Activated CD4-positive, alpha-beta T cell treated with anti-CD3 and anti-CD28 coated beads, Interleukin-2, amount 50 U/mL, for 16 hours (primary cell): ENCODE measurements at places on chromosomes 11 and 22.

- no peak for DNase-seq
Measured at GRCh38 chr11:12066056-12066798, 44.2 kb upstream of the MICAL2 start.

- no peak for DNase-seq
Measured at GRCh38 chr22:48464246-48464645, 1363.4 kb downstream of the BRD1 start.

DNA sequence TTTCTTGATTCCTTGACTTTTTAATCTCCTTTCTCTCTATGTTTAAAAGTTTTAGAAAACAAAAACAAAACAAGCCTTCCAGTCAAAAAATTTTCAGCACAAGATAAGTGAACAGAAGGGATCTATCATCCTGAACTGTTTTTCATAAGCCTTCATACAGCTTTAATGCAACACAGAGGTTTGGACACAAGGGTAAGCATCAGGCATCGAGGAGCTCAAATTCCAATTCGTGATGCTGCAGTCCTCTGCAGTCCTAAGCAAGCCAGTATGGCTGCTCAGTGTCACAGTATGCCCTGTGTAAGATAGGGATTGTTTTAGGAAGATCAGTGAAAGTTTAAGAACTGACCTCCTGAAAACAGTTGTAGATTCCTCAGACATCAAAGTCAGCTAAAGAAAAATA lies 740.9 kb downstream of the NTM start:
- no peak for DNase-seq

GRCh38 chr22:39135092-39135896 lies 17.2 kb downstream of the CBX7 start:
- DNase-seq, result peak; percentile 41

DNA sequence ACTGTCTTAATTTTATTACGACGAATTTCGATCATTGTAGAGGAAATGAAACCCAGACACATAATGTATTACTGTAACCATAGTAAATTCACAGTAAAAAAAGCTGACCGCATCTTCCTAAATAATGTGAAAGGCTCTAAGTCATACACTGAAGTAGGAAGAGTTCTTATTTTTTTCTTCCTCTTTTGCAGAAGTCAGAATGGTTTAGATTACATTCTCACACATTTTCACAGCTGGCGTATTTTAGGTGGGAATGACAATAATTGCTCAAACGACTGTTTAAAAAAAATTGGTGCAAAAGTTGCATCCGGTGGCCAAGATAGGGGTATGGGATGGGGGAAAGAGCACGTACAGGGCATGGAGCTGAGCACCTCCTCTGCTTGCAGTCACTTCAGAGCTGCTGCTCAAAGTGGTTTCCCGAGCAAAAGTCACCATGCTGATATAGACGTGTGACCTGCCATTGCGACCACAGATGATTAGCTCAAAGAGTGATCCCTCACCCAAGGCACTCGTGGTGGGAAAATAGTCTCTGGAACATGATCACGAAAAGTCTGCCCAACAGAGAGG lies 35.3 kb downstream of the MMP13 start:
- no peak for DNase-seq

DNA sequence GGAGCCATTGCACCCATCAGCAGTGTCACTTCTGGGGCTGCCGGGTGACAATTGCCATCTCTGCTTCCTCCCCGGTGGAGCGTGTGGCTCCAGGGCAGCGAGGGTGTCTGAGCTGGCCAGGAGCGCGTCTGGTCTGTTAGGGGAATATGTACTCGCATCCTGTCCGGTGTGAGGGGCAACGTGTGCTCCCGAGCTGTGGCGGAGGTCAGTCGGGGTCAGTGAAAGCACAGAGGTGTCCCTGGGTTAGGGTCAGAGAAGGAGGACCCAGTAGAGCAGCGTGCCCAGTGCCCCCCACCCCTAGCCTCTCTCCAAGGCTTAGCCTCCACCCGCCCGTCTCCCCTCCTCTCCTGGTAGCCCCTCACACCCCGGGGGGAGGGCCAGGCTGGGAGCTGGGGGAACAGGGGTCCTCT lies 1.5 kb downstream of the CLCF1 start:
- DNase-seq, result no peak

DNA sequence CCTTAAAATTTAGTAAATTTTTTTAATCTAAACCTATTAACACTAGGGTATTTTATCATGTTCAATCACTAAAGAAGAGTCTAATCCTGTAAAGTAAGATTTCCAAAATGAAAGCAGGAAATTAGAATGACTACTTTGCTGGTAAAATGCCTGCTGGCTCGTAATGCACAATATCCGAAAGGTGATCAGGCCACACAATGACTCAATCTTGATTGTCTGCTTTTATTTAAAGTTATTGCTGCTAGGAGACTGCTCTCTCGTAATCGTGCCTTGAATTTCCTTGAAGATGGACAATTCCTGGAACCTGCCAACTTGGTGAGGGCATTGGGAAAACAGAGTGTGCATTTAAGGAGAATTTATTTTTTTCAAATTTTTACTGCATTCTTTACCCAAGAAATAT lies 1786.5 kb upstream of the RAG2 start:
- no peak for DNase-seq

GRCh38 chr11:76626266-76626665 lies 44.3 kb downstream of the LRRC32 start:
- DNase-seq, result no peak

GRCh38 chr11:127674754-127675153 lies 674.2 kb upstream of the KIRREL3 start:
- no peak for DNase-seq

- DNase-seq, result no peak
Measured at GRCh38 chr11:101863361-101863760, 51.4 kb upstream of the CEP126 start.

DNA sequence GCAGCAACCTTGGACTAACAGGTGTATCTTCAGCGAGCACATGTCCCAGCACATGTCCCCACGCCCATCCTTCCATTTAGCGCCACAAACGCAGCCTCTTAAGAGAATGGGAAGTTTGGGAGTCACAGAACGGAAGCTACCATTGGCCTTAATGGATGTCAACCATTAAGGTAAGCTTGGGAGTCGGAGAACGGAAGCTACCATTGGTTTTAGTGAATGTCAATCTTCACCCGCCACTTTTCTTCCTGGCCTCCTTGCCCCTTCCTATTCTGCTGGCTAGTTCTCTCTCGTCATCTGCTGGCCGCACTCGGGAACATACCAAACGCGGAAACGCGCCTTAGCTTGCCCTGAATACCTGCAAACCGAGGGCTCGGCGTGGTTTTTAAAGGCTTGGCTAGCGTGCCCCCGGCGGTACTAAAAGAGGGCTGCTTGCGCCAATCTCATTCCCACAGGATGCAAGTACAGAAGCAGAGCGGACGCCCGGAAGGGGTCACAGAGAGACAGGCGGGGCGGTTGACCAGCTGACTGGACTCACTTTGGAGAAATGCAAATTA lies 24.3 kb downstream of the GLYATL1 start:
- no peak for DNase-seq

- no peak for DNase-seq
Measured at GRCh38 chr11:1824221-1825038, 10.4 kb upstream of the SYT8 start.

DNA sequence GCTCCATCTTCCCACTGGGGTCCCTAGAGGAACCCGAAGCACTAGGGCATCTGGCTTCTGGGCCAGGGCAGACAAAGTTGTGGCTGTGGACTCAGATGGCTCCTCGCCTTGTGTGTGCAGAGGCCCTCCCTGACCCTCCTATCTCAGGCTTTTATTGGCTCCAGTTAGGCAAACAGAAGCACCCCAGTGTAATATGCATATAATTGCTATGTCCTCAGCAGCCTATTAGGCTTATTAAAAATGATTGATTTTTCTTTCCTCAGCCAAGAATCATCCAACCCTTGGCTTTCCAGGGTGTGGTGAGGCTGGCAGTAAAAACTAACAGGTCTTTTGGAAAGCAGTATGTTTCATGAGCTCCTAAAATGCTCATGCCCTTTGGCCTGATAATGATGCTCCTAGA lies 22.3 kb downstream of the UPB1 start:
- no peak for DNase-seq

DNA sequence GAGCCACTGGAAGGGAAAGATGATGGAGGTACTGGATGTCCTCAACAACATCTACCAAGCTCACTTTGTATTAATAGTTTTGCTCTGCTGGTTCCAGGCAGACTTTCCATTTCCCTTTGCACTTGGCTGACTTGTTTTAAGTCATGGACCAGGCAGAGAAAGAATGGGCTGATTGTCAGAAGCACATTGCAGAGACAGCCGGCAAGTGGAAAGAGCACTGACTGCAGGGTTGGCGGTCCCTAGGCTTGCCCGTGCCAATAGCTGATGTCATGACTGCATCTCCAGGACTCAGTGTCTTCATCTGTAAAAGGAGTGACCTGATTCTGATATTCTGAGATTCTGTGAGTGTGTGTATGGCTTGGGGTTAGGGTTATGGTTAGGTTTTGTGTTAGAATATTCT lies 20.9 kb upstream of the NNMT start:
- DNase-seq, result no peak

GRCh38 chr11:86261328-86261727 lies 16.8 kb downstream of the EED start:
- no peak for DNase-seq

DNA sequence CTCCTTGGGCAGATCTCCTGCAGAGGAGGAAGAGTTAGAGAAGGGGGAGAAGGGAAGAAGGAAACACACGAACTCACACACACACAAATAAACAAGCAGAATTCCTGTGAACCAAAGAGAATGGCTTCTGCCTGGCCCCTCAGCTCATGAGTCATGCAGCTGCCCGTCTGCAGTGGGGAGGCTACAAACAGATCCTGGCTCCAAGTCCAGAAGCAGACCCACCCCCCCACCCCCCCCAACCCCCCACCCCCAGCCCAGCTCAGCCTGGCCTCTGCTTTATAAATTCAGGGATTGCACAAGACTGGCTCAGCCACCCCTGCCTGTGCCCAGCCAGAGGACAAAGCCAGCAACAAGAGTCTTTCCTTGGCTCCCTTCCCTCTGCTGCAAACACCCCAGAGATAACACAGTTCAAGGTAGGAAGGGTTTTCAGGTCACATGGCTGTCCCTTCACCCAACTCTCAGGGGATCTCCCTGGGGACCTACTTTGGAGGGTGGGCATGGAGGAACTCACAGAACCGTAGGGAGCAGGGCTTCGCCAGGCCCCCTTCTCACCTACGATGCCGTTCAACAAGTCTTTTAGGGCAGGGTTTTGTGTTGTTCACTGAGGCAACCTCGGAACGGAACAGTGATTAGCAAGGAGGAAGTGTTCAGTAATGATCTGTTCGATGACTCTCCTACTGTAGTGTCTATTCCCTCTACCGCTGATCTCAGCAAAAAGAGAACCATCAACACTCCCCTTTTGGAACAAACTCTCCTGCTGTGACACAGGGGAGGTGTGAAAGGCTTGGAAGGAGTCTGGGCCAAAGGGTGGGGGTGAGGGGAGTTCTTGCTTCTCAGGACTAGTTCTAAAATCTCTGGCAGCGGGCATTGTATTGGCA lies 35.5 kb downstream of the RPL27A start:
- DNase-seq, result no peak

- no peak for DNase-seq
Measured at GRCh38 chr11:85869781-85870180, 14.6 kb downstream of the CCDC83 start.

- DNase-seq, result no peak
Measured at GRCh38 chr11:45149483-45150056, 3.1 kb downstream of the PRDM11 start.

- DNase-seq, result no peak
Measured at GRCh38 chr11:70810133-70810532, 411.8 kb downstream of the CTTN start.

- peak; percentile 96 for DNase-seq
Measured at GRCh38 chr11:67464411-67465188, 4.5 kb downstream of the TMEM134 start.

DNA sequence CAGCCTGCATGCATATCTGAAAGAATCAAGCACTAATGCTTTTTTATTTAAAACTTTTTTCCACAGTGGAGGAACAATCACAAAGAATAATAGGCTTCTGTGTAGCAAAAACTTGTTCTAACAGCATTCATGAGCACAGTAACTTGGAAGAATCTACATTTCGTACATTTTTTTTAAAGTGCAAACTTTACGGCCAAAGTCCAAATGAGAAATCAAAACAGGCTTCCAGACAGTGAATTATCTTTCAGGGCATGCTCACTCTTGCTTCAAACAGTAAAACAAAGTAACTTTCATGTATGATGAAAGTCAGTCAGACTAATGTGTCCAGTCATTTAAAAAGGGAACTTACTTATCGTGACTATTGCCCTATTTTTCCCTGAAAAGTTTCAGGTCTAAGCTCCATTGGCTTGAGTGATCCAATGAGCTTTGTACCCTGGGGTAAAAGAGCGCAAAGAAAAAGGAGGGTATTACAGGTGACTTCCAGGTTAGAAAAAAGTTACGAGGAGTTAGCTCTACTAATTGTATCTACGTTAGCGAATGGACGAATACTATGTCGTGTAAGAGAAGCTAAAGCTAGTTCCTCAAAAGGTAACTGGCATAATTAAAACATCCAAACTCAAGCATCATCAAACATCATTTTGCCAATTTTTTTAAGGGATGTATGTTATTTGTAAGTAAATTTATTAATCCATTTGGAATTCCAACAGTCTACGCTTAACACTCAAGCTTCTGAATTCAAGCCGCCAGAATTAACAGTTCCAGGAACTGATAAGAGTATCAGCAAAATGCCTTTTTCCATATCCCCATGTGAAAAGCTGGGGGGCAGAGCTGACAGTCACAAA lies 1.7 kb downstream of the PICALM start:
- peak; percentile 58 for DNase-seq

- DNase-seq, result no peak
Measured at GRCh38 chr11:56331861-56332491, 13.9 kb upstream of the OR8K1 start.

- DNase-seq, result peak; percentile 81
Measured at GRCh38 chr11:120248551-120249278, 8.8 kb downstream of the POU2F3 start.

GRCh38 chr11:46808799-46809431 lies 37.2 kb downstream of the CKAP5 start:
- DNase-seq, result peak; percentile 15

- peak; percentile 56 for DNase-seq
Measured at GRCh38 chr11:118881228-118881627, 2.5 kb upstream of the CXCR5 start.

DNA sequence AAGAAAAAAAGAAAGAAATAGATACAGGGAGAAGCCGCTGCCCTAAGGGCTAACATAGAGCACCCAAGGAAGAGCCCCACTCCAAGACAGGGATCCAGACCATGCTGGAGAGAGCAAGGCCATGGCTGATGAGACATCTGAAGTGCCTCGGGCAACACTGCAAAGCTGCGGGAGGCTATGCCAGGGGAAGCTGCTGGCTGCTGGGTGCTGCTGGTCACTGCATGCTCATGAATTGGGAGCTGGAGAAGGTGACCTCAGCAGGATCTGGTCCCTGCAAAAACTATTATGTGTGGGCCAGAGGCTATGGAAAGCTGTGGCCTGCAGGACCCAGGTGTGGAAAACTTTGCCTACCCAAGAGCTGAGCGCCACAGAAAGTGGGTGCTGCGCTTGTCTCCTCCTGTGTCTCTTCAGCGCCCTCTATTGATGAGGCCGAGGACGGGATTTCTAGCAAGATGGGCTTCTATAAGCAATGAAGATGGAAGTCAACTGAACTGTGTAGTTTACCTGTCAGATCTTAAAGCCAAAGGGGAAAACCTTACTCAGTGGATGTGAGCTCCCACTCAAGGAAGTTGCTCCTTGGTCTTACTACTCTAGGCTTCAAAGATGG lies 17.3 kb upstream of the SLC29A2 start:
- peak; percentile 75 for DNase-seq
